ENCODE measurements at places on chromosomes 2 and 18.

DNA sequence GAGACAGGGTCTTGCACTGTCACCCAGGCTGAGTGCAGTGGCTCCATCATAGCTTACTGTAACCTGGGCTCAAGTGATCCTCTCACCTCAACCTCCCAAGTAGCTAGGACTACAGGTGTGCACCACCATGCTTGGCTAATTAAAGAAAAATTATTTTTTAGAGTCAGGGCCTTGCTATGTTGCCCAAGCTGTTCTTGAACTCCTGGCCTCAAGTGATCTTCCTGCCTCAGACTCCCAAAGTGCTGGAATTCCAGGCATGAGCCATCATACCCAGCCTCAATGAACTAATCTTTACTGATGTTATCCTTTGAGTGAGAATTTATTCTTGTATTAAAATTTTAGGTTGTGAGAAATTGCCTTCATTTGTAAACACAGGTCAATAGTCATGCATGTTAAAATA is 27.0 kb upstream of the CD28 start:
- DNase-seq = no peak

- no peak for DNase-seq
Observed at GRCh38 chr2:20551945-20552328, 99.0 kb downstream of the HS1BP3 start.

DNA sequence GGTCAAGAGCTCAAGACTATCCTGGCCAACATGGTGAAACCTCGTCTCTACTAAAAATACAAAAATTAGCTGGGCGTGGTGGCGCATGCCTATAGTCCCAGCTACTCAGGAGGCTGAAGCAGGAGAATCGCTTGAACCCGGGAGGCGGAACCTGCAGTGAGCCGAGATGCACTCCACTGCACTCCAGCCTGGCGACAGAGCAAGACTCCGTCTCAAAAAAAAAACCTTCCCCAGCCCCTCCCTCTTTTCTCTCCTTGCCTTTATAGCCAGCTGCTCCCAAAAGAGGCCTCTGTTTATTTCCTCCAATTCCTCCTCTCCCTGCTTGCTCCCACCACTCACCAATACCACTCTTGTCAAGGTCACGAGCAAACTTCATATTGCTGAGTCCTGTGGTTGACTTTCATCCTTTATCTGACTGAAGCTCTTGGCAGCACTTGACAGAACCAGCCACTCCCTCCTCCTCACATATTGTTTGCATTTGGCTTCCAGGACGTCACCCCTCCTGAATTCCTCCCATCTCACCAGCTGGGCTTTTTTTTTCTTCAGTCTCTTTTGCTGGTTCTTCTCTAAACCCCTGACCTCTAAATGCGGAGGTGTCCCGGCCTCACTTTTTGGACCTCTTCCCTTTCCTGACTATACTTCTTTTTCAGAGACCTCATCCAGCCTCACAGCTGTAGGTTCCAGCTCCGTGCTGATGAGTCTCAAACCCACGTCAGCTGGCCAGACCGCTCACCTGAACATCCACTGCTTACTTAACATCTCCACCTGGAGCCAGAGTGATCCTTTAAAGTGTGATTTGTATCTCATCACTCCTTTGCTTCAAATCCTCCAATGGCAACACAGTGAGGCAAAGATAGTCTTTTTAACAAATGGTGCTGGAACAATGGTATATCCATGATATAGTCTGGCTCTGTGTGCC is 84.6 kb upstream of the CAB39 start:
- DNase-seq = no peak

DNA sequence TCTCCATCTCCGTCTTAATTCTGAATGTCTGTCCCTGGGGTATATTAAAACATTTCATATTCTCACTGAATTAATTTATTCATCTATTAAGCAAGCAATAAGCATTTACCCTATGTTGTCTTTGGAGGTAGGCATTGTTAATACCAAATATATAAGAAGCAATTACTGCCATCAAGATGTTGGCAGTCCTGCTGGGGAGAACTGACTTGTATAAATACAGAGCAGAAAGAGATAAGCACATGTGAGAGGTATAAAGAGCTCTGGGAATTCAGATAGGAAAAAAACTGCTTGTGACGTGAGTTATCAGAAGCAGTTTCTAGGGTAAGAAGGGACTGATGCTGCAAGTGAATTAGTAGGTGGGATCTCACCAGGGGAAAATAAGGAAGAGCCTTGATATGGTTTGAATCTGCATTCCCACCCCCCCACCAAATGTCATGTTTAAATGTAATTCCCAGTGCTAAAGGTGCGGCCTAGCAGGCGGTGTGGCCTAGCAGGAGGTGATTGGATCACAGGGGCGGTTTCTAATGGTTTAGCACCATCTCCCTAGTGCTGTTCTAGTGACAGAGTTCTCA is 286.8 kb downstream of the RAD51AP2 start:
- DNase-seq = no peak

- DNase-seq = no peak
Observed at GRCh38 chr2:127413782-127414637, 4.2 kb upstream of the PROC start.

- DNase-seq = no peak
Observed at GRCh38 chr2:65402780-65403528, 29.4 kb downstream of the SPRED2 start.

DNA sequence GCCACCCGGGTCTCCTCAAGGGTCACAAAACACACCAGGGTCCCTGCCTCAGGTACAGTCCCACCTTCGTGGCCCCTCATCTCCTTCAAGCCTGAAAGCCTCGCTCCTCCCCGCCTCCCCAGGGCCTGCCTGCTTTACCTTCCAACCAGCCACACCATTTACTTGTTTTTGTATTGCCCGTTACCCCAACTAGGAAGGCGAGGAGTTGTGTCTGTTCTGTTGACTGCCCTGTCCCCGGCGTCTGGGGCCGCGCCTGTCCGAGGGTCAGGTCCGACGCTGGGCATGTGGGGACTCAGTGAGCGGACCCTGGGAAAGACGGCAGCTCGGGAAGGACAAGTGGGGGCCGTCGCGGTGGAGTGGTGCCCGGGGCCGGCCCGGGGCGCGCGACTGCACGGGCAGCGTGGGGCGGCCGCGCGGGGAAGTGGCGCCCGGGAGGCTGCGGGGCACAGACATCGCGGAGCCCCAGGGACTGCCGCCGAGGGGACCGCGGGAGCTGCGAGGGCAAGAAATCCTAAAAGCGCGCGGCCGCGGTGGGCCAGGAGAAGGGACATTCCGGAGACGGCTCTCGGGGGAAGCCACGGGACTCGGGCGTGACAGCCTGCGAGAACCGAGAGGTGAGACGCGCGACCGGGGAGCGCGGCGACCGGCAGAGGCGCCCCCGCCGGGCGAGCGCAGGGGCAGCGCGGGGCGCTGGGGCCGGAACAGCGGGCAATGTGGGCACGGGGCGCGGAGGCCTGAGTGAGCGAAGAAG is 797 bp upstream of the GRHL1 start:
- no peak for DNase-seq

GRCh38 chr2:152445791-152446201 is 110.8 kb downstream of the FMNL2 start:
- no peak for DNase-seq

DNA sequence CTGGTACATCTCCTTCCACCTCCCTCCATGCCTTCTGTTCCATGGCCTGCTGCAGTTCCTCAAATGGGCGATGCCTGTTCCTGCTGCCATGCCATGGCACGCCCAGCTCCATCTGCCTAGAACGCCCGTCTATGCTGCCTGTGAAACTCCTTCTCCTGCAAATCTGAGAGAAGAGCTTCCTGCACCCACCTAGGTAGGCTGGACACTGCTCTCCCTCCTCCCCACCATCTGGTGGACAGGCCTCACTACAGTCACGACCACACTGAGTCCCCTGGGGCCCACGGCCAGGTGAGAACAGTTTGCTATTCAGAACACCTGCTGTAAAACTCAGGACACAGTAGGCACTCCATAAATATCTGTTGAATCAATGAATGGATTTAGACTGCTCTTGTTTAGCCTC is 92.4 kb downstream of the LAMA1 start:
- DNase-seq = no peak

DNA sequence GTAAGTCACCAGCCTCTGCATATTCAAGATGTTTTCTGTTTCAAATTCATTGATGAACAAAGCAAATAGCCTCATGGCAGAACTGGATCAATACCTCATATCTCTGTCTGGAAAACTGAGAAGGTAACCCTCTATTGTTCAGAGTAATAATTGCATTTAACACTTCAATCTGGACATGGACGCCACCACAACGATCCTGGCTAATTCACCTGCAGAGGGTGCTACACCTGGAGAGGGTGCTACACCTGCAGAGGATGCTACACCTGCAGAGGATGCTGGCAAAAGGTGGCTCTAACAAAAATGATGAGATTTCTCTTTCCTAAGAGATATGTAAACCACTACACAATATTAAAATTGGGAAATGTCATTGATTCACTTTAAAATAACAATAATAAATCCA is 183.1 kb upstream of the HNRNPA3 start:
- DNase-seq = no peak

- DNase-seq = no peak
Observed at GRCh38 chr2:29977284-29977683, 55.9 kb upstream of the ALK start.

DNA sequence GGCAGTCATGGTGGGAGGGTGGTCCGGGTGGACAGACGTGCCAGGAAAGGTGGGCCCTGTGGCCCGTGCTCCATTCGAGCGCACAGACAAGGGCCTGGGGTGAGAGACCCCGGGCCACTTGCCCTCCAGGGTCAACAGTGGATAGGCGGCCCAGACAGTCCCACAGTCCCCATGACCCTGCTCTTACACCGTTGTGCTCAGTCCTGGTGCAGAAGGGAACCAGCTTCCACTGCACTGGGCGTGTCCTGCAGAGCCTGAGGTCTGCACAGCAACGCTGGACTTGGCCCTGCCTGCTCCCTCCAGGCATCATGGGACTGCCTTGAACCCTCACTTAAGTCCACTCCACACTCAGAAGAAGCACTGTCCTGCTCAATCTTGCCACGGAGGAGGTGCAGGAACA is 52.0 kb downstream of the PXDN start:
- DNase-seq = no peak

- no peak for DNase-seq
Observed at GRCh38 chr2:102059151-102059550, 67.4 kb downstream of the IL1R2 start.

- DNase-seq = no peak
Observed at GRCh38 chr18:65754121-65754520, 3.3 kb downstream of the CDH7 start.

- DNase-seq = no peak
Observed at GRCh38 chr18:23523429-23524212, 20.3 kb downstream of the RMC1 start.

- no peak for DNase-seq
Observed at GRCh38 chr2:138956116-138956515, 175.9 kb upstream of the NXPH2 start.

- DNase-seq = no peak
Observed at GRCh38 chr2:172415865-172416183, 11.6 kb upstream of the ITGA6 start.

DNA sequence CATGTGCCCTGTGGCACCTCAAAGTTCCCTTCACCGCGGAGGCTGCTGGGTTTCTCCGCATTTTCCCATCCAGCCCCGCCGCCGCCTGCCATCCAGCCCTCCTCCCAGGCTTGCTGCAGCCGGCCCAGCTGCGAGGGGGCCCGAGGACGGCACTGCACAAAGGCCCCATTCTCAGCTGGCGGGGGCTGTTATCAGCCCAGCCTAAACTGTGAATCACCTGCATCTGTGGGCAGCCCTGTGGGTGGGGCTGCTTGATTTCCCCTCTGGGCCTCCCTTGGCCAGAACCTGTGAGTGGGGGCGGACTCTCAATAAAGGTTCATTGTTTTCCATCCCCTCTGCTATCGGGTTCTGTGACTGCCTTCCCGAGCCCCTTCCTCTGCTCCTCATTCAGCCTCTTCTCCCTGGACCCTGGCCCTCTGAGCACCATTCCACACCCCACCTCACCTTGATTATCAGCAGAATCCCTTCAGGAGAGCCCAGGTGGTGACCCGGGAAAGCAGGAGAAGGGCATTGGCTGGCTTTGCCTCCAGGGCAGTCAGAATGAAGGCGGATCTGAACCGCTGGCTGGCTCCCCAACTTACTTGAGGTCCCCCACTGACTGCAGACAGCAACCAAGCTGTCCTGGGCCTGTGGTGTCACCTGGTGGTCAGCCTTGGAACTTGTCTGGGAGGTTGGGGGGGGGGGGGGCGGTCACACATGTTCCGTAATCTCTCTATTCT is 204.5 kb downstream of the ZFP36L2 start:
- DNase-seq = no peak

Measured in renal cortex interstitium (tissue), 15 donors.